HFFc6 (cell line): ENCODE measurements at places on chromosomes 7 and 10.

GRCh38 chr7:157685430-157686284 lies 348.9 kb downstream of the DNAJB6 start:
- no peak overlapping the region for H3K27ac ChIP-seq
- DNase-seq, result no peak
- H3K36me3 ChIP-seq, result no peaks in the 10 kb centered on the region
- no peaks in the 10 kb centered on the region for H3K4me1 ChIP-seq
- no peak overlapping the region for H3K4me3 ChIP-seq
- H3K27me3 ChIP-seq, result peaks cover 36% of the 10 kb centered on the region

- peaks cover 14% of the 10 kb centered on the region for H3K4me1 ChIP-seq
- DNase-seq, result no peak
- no peak overlapping the region for H3K4me3 ChIP-seq
- peaks cover 23% of the 10 kb centered on the region for H3K27me3 ChIP-seq
- H3K36me3 ChIP-seq, result no peaks in the 10 kb centered on the region
- no peak overlapping the region for H3K27ac ChIP-seq
Observed at GRCh38 chr10:15609246-15609645, 110.5 kb downstream of the ITGA8 start.

DNA sequence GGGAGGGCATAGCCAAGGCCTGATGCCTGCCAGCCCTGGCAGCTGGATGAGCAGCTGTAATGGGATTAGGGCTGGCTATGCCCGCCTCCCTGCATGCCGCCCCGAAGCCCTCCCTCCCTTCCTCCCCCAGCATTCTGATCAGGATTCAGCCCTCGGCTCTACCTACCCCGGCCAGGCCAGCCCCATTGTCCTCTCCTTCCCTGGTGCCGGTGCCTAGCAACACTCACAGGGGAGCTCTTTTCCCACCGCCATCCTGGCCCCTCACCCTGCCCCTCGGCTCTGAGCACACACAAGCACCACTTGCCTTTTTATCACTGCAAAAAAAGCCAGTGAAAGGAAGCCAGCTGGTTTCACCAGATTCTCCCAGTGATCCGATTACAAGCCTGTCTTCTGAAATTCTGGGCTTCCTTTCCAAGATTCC lies 9.0 kb upstream of the ADCYAP1R1 start:
- H3K27me3 ChIP-seq, result peaks cover 39% of the 10 kb centered on the region
- no peak for DNase-seq
- no peaks in the 10 kb centered on the region for H3K36me3 ChIP-seq

GRCh38 chr7:55212838-55213237 lies 152.3 kb upstream of the LANCL2 start:
- DNase-seq, result no peak
- peaks cover 5% of the 10 kb centered on the region; the same call in 1 of the 2 replicates for H3K27me3 ChIP-seq
- H3K36me3 ChIP-seq, result peaks cover 11% of the 10 kb centered on the region
- no peak overlapping the region for H3K4me3 ChIP-seq
- H3K4me1 ChIP-seq, result peaks cover 26% of the 10 kb centered on the region

DNA sequence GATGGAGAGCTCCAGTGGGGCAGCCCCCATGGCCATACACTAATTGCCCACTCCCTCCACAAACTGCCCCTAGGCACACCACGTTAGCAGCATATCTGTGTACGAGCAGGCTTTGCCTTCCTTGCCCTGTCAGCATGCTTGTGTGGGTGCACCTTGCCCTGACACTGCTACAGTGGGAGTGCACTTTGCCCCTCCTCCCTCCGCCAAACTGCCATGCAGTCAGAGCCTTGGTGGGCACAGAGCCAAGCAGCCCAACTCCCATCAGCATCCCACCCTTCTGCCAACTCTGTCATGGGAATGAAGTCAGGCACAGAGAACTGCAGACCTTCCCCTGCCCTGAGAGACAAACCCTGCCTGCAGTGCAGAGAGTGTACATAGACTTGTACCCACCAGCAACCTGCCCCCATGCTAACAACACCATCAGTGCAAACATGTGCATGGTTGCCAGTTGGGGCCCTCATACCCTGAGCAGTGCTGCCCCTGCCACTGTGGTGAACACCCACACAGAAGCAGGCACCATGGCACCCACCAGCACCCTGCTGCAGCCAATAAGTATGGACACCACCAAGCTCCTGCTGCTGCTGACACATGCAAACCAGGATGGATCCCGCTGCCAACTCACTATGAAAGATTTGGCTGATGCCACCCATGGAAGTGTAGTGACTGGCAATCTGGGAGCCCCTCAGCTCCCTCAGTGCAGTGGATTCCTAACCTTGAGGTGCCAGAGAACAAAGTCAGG lies 1197.7 kb upstream of the CELF2 start:
- no peak for DNase-seq
- no peak overlapping the region for H3K27ac ChIP-seq
- H3K4me1 ChIP-seq, result no peaks in the 10 kb centered on the region
- no peaks in the 10 kb centered on the region for H3K36me3 ChIP-seq
- H3K27me3 ChIP-seq, result peaks cover 2% of the 10 kb centered on the region; the same call in 1 of the 2 replicates
